ENCODE measurements at places on chromosomes 4 and X. TPM values are rescaled to one million over a fixed set of nuclear protein-coding genes. Genes with fewer than 3 reads are reported as not detected.

DNA sequence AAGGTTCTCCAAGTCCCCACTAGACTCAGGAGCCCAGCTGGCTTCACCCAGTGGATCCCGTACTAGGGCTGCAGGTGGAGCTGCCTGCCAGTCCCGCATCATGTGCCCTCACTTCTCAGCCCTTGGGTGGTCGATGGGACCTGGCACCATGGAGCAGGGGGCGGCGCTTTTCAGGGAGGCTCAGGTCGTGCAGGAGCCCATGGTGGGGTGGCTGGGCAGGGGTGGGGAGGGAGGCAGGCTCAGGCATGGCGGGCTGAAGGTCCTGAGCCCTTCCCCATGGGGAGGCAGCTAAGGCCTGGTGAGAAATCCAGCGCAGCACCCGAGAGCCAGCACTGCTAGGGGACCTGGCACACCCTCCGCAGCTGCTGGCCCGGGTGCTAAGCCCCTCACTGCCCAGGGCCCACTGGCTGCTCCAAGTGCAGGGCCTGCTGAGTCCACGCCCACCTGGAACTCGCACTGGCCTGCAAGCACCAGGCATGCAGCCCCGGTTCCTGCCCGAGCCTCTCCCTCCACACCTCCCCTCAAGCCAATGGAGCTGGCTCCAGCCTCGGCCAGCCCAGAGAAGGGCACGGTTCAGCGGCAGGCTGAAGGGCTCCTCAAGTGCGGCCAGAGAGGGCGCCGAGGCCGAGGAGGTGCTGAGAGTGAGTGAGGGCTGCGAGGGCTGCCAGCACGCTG, 72.7 kb upstream of the SLIT2 start:
- no peaks in the 10 kb centered on the region for H3K4me1 ChIP-seq
- no peaks in the 10 kb centered on the region for H3K36me3 ChIP-seq
- no peak overlapping the region for H3K4me3 ChIP-seq
- no peak overlapping the region for H3K27ac ChIP-seq
- no peaks in the 10 kb centered on the region for H3K27me3 ChIP-seq

- H3K36me3 ChIP-seq, result no peaks in the 10 kb centered on the region
- peaks cover 8% of the 10 kb centered on the region for H3K4me1 ChIP-seq
- no peaks in the 10 kb centered on the region for H3K27me3 ChIP-seq
- DNase-seq, result peak; percentile 57
- H3K27ac ChIP-seq, result no peak within 1 kb of the TSS
- H3K4me3 ChIP-seq, result no peak within 1 kb of the TSS
These were observed at the start of gene TLR10 for GRCh38 chr4:38782452-38783108. Gene TLR10, minus strand, starts transcription at chr4:38782990. Its CDS starts 7,400 bp downstream, at chr4:38775590.

GRCh38 chrX:45807572-45808425, 607.1 kb upstream of the DIPK2B start:
- no peaks in the 10 kb centered on the region for H3K27me3 ChIP-seq
- no peaks in the 10 kb centered on the region for H3K4me1 ChIP-seq
- DNase-seq, result no peak
- H3K4me3 ChIP-seq, result no peak overlapping the region

GRCh38 chrX:108601276-108601675, 135.1 kb downstream of the IRS4 start:
- H3K4me3 ChIP-seq, result no peak overlapping the region
- no peaks in the 10 kb centered on the region for H3K36me3 ChIP-seq
- H3K27ac ChIP-seq, result no peak overlapping the region
- DNase-seq, result no peak
- no peaks in the 10 kb centered on the region for H3K27me3 ChIP-seq

- H3K27me3 ChIP-seq, result no peaks in the 10 kb centered on the region
- no peaks in the 10 kb centered on the region for H3K36me3 ChIP-seq
- H3K4me1 ChIP-seq, result no peaks in the 10 kb centered on the region
- no peak overlapping the region for H3K27ac ChIP-seq
These were observed 44.6 kb upstream of the SLITRK2 start for GRCh38 chrX:145773006-145773405.

DNA sequence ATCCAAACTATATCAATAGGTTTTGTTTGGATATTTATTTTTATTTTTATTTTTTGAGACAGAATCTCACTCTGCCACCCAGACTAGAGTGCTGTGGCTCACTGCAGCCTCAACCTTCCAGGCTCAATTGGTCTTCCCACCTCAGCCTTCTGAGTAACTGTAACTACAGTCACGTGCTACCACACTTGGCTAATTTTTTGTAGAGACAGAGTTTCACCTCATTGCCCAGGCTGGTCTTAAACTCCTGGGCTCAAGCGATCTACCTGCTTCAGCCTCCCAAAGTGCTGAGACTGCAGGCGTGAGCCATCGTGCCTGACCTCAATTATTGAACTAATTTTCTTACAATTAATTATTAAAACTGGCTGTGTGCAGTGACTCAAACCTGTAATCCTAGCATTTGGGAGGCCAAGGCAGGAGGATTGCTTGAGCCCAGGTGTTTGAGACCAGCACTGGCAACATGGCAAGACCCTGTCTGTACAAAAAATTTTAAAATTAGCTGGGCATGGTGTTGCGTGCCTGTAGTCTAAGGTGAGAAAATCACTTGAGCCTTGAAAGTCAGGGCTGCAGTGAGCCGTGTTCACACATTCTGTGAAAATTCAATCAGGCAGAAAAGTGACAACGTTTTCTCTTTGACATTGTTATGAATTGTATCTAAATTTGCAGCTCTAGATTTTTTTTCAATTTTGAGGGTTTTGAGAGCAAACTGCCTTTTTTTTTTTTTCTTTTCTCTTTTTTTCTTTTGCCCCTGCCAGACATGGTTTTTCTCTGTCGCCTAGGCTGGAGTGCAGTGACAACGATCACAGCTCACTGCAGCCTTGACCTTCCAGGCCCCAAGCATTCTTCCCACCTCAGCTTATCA, 66.0 kb downstream of the UBE2K start:
- no peaks in the 10 kb centered on the region for H3K27me3 ChIP-seq
- peaks cover 4% of the 10 kb centered on the region for H3K36me3 ChIP-seq
- H3K4me3 ChIP-seq, result no peak overlapping the region
- DNase-seq, result no peak
- no peak overlapping the region for H3K27ac ChIP-seq
- no peaks in the 10 kb centered on the region for H3K4me1 ChIP-seq

DNA sequence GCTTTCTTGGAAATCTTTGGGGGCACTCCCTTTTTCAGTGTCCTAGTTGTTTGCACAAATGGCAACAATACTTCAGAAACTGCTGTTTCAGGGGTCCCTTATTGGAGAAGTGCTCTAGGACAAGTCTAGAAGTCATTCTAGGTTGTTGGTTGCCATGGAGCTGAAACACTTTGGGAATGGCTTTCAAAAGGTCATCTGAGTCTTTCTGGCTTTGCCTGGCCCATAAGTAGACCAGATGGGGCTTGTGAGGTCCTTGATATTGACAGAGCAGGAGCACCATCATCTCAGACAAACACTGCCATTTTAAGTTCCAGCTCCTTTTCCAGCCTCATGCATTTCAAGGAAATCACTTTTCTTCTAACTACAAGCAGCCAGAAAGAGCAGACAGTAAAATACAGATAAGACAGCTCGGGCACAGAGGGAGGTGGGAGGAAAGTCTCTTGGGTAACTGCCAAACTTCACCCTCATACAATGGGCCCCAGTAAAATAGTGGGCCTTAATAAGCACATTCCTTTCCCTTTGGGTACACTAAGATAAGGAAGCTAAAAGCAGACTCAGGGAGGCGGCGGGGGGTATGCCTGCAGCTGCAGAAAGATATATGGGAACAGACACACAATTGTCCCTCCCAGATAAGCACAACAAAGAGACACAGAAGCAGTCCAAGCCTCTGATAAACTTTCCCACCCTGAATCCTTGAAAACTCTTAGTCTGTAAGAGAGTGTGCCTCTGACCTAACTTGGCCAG, 8.5 kb upstream of the NXF3 start:
- no peak overlapping the region for H3K27ac ChIP-seq
- DNase-seq, result no peak
- no peaks in the 10 kb centered on the region for H3K36me3 ChIP-seq
- H3K27me3 ChIP-seq, result no peaks in the 10 kb centered on the region

- no peaks in the 10 kb centered on the region for H3K36me3 ChIP-seq
- no peak overlapping the region for H3K27ac ChIP-seq
- H3K27me3 ChIP-seq, result no peaks in the 10 kb centered on the region
- H3K4me3 ChIP-seq, result no peak overlapping the region
These were observed 41.3 kb upstream of the MTM1 start for GRCh38 chrX:150527108-150527507.

DNA sequence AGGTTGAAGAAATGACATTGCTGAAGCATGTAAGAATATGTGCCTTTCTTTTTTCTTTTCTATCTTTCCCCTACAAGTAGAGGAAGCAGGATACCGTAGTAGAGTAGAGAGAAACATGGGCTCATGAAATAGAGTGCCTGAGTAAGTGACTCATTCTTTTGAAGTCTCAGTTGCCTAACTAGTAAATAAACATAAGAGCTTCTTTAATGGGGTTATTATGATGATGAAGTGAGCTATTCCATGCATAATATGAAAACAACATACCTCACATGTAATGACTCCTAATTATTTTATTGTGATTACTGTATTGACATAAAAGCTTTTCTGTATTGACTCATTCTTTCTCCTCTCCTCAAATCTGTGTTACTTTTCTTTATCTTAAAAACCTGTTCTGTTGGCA, 1538.2 kb downstream of the TECRL start:
- no peaks in the 10 kb centered on the region for H3K36me3 ChIP-seq
- no peak overlapping the region for H3K4me3 ChIP-seq
- no peak overlapping the region for H3K27ac ChIP-seq
- H3K27me3 ChIP-seq, result no peaks in the 10 kb centered on the region
- DNase-seq, result no peak

GRCh38 chrX:148691456-148691855, 191.0 kb downstream of the AFF2 start:
- no peaks in the 10 kb centered on the region for H3K4me1 ChIP-seq
- no peak for DNase-seq

DNA sequence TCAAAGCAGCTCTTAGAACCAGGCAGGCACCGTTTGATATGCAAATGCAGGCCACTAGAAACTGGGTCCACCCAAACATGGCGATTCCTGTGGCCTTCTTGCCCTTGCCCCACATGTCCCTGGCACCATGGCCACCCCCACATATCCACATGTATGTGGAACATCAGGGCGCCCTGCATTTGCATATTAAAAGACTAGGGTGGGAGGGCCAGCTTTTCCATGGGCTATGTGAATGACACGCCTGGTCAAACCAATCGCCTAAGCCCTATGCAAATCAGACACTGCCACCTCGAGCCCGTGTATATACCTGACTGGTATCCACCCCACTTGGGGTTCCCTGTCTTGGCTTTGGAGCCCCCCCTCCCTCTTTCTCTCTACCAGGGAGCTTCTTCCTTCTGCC, 107.0 kb downstream of the ABLIM2 start:
- H3K36me3 ChIP-seq, result no peaks in the 10 kb centered on the region
- no peak overlapping the region for H3K4me3 ChIP-seq
- H3K27me3 ChIP-seq, result no peaks in the 10 kb centered on the region

GRCh38 chrX:9612146-9612505, 147.3 kb downstream of the TBL1X start:
- no peak overlapping the region for H3K27ac ChIP-seq
- peaks cover 7% of the 10 kb centered on the region for H3K4me1 ChIP-seq
- DNase-seq, result no peak
- no peaks in the 10 kb centered on the region for H3K27me3 ChIP-seq
- H3K4me3 ChIP-seq, result no peak overlapping the region

GRCh38 chrX:151983186-151983585, 8.7 kb upstream of the GABRE start:
- no peaks in the 10 kb centered on the region for H3K4me1 ChIP-seq
- no peaks in the 10 kb centered on the region for H3K36me3 ChIP-seq
- no peaks in the 10 kb centered on the region for H3K27me3 ChIP-seq
- H3K4me3 ChIP-seq, result no peak overlapping the region
- no peak for DNase-seq
- H3K27ac ChIP-seq, result no peak overlapping the region

- H3K36me3 ChIP-seq, result no peaks in the 10 kb centered on the region
- DNase-seq, result no peak
- no peak overlapping the region for H3K4me3 ChIP-seq
- H3K4me1 ChIP-seq, result no peaks in the 10 kb centered on the region
- H3K27me3 ChIP-seq, result no peaks in the 10 kb centered on the region
- H3K27ac ChIP-seq, result no peak overlapping the region
These were observed 74.7 kb downstream of the REPS2 start for GRCh38 chrX:17020851-17021821.

DNA sequence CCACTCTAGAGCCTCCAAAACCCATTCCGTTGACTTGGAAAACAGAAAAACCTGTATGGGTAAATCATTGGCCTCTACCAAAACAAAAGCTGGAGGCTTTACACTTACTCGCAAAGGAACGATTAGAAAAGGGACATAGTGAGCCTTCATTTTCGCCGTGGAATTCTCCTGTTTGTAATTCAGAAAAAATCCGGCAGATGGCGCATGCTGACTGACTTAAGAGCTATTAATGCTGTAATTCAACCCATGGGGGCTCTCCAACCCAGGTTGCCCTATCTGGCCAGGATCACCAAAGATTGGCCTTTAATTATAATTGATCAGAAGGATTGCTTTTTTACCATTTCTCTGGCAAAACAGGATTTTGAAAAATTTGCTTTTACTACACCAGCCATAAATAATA, 60.8 kb downstream of the ZNF732 start:
- no peaks in the 10 kb centered on the region for H3K36me3 ChIP-seq
- no peaks in the 10 kb centered on the region for H3K27me3 ChIP-seq
- H3K4me1 ChIP-seq, result peaks cover 10% of the 10 kb centered on the region
- H3K27ac ChIP-seq, result no peak overlapping the region

DNA sequence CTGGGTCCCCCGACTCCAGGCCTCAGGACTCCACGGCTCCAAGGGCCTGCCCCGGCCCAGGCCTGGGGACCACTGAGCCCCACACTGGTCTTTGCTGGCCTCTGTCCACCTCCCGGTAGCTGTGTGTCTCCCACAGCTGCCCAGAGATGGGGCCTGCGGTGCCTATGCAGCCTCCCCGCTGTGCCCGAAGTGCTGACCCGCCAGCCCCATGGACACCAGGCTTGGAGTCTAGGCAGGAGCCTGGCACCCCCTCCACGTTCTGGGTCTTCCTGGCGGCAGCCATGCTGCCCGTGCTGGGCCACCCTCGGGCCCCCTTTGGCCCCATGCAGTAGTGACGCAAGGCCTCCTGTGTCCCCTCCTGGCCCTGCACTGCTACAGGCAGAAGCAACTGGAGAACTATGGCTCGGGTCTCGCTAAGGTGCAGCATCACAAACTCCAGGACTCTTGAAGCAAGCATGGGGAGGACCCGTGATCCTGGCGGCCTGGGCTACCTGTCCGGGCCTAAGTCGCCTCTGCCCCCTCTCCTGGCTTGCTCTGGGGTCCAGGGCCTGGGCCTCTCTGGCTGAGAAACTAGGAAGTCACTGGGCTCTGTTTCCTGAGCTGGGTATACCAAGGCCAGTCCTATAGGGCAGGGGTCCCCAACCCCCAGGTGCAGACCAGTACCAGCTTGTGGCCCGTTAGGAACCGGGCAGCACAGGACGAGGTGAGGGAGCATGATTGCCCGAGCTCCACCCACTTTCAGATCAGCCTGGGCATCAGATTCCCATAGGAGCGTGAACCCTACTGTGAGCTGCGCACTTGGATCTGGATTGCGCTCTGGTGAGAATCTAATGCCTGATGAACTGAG, 917 bp downstream of the MYL5 start:
- H3K4me3 ChIP-seq, result peak overlapping the region; percentile 96
- peak overlapping the region; percentile 82 for H3K27ac ChIP-seq
- H3K36me3 ChIP-seq, result no peaks in the 10 kb centered on the region
- peaks cover 44% of the 10 kb centered on the region for H3K4me1 ChIP-seq
- no peak for DNase-seq

The CHRNA9 gene
- total RNA-seq, result not detected

The TDO2 gene
- total RNA-seq, result 0.26 TPM

The APOO gene
- 7.5 TPM for total RNA-seq

The TMEM271 gene
- not detected for total RNA-seq

The CENPVL1 gene
- total RNA-seq, result not detected

The LNX1 gene
- total RNA-seq, result 17.1 TPM

The ERAS gene
- total RNA-seq, result not detected

The MAPK10 gene
- total RNA-seq, result 24.1 TPM

The SRPX gene
- total RNA-seq, result 42.5 TPM

All from body of pancreas (tissue), 4 donors.